Panc1 (cell line): ENCODE measurements at places on chromosomes 4 and X. TPM values are rescaled to one million over a fixed set of nuclear protein-coding genes. Genes with fewer than 3 reads are reported as not detected.

LRIT3 gene
- total RNA-seq = 0.05 TPM

GRCh38 chr4:142535009-142535408 is 311.1 kb downstream of the INPP4B start:
- DNase-seq = no peak

HERC5 gene
- 6.7 TPM for total RNA-seq

GAGE12H gene
- total RNA-seq = not detected

- DNase-seq = no peak
Observed at GRCh38 chr4:123312951-123313592, 83.5 kb upstream of the SPRY1 start.
